ENCODE measurements at places on chromosomes 1 and 21.

DNA sequence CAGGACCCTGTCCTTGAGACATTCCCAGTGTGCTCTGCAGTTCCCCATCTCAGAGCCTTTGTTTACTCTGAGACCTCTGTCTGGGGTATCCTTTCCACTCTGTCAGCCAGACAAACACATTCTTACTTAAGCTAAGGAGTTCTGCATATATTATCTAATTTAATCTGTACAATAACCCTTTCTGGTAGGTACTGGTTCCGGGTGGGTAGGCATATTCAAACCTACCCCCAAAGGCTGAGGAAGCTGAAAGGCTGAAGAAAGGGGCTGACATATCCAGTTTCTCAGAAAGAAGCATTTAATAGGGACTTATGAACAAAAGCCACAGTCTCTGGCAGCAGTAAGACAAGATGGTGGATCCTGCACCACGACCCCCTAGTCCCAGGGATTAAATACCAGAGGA, 53.1 kb downstream of the KCNN3 start:
- DNase-seq: no peak

GRCh38 chr1:194710671-194711070, 1524.3 kb upstream of the B3GALT2 start:
- DNase-seq: no peak

- DNase-seq: no peak
Observed at GRCh38 chr1:87437663-87438295, 109.1 kb downstream of the LMO4 start.

GRCh38 chr1:234613128-234613875, 3.3 kb upstream of the IRF2BP2 start:
- no peak for DNase-seq

DNA sequence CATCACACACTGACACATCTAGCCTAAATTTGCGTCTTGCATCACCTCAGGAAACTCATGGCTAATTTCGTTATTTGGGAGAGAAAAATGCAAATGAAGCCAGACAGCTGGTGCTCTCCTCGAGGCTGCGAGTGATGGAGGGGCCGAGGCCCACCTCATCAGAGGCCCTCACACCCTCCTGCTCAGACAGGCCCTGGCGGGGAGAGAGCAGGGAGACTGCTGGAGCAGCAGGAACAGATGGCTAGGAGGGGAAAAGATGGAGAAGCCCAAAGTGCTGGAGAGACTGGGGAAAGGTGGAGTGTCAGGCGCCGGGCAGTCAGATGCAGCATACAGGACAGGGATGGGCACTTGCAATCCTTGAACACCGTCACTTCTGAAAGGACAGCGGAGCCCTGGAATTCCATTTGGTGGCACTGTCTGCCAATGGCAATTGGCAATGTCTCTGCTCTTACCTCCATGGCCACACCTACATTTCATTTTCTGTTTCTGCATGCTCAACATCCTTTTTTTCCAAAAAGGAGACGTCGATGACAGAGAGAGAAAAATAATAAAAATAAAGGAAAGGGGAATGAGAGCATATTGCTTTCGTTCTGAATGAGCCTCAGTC, 286.2 kb downstream of the SPATA17 start:
- DNase-seq: no peak

GRCh38 chr1:224432672-224433040, 1.9 kb downstream of the WDR26 start:
- no peak for DNase-seq

GRCh38 chr1:162835157-162835899, 25.6 kb downstream of the CCDC190 start:
- no peak for DNase-seq

- no peak for DNase-seq
Observed at GRCh38 chr21:43632373-43632905, 26.8 kb downstream of the HSF2BP start.

- DNase-seq: no peak
Observed at GRCh38 chr1:187680823-187681222, 852.1 kb downstream of the PLA2G4A start.

DNA sequence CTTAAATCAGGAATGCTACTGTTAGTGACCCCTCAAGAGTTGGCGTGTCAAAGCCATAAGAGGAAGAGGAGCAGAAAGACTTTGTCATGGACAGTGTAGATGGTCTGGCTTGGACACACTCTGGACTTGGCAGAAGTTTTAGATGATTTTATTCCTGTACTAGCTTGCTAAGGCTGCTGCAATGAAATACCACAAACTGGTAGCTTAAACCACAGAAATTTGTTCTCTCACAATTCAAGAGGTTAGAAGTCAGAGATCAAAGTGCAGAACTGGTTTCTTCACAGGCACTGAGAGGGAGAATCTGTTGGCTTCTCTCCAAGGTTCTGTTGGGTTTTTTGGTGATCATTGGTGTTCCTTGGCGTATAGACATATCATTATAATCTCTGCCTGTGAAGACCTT, 869.8 kb upstream of the B3GALT2 start:
- no peak for DNase-seq

DNA sequence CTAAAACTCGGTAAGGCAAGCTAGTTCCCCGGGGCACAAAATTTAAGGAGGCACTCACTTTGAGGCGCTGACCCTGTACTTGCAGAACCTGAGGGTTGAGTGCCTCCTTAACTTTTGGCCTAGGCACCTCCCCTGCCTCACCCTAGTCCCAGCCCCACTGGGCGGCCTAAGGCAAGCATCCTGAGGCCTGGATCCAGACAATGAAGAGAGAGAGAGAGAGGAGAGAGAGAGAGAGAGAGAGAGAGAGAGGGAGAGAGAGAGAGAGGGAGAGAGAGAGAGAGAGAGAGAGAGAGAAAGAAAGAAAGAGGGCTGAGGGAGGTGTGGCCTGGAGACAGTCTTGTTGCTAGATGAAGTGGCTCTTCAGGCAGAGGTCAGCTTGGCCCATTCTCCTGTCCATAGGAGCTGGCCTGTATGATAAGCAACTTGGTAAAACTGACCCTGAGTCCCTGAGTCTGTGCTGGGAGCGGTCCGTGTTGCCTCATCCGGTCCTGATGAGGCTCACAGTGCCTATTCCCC, 7.4 kb upstream of the LRRN2 start:
- no peak for DNase-seq

DNA sequence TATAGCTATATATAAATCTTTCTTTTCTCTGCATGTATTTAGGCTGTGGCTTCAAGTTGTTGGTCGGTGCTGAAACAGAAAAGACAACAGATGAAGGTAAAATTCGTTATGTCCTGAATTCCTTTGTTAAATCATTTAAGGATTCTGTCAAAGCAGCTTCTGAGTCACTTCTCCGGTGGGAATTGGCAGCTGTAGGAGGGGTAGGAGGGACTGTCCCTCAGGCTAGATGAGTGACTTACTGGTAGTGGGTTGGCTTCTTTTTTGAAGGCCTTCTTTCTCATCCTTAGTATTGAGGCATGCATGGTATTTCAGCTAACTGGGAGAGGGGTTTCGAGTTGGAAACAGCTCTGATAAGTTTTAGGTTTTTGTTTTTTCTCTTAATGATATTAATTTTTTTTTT, 22.1 kb upstream of the NEXN start:
- DNase-seq: no peak

DNA sequence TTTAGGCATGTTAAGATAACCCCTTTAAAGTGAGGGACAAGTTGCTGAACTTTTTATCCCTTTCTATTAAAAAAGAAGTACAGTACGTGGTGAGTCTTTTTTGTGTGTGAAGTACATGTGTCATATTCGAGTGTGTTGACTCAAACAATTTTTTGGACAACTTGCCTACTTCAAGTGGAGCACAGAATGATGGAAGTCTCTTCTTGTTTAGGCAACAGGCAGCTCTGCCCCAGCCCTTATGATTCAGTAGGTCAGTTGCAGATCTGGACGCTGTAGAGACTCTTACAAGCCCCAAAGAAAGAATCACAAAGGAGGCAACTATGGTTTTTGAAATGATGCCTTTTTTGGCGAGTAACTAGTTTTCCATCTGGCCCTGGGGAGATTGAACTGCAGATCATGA, 14.4 kb upstream of the ZFP69B start:
- no peak for DNase-seq

DNA sequence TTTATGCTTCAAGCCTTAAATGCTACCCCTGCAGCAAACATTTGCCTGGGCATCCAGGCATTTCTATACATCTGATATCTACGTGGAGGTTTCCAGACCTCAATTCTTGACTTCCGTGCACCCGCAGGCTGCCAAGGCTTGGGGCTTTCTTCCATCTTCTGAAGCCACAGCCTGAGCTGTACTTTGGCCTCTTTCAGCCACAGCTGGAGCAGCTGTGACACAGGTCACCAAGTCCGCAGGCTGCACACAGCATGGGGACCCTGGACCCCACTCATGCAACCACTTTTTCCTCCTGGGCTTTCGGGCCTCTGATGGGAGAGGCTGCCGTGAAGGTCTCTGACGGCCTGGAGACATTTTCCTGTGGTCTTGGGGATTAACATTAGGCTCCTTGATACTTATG, 5.4 kb upstream of the HAO2 start:
- DNase-seq: no peak

- no peak for DNase-seq
Observed at GRCh38 chr1:218917656-218918055, 256.0 kb upstream of the LYPLAL1 start.

DNA sequence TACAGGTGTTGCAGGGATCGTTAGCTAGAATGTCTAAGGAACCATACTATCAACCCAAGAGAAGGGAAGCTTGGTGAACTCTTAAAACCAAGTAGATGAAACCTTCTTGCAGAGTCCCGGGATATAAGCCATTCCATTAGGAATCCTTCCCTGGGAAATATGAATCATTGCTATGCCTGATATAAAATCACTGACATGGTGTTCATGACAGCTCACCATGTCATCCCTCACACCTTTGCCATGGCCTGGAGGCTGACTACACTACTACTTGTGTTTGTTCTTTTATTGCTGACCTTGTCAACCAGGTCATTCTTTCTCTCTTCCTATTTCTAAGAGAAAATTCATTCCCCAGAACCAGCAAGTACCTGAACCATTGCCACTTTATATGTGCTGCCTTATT, 12.1 kb downstream of the ST6GALNAC3 start:
- DNase-seq: no peak

DNA sequence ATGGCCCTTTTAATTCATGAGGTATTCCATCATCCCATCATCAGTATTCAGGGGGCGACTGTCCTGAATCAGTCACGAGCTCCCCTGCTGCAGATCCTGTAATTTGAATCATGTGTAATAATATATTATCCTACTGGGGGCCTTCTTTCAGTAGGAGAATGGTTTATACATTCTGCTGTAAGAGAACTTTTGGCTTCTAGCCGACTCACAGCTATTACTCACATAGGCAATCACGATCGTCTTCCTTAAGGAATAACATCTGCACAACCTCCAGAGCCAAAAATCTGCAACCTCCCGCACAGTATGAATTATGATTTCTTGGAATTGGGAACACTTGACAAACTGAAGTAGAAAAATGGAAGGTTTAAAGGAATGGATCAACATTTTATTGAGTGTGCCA, 343.0 kb downstream of the USP25 start:
- DNase-seq: no peak

DNA sequence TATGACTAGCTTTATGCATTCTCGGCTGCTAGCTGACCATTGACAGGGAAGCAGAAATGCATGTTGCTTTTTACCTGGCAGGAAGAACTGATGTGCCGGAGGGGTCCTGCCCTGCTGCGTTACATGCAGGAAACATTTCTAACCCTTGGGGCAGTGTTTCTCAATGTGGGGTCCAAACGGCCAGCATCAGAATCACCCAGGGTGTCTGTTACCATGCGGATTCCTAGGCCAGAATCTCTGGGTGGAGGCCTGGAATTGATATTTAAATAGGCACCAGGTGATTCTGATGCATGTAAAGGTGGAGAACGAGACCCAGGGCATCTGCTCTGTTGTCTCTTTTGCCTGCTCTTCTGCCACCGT, 182.7 kb downstream of the PCP4 start:
- DNase-seq: no peak

- DNase-seq: no peak
Observed at GRCh38 chr1:23644555-23644866, 47.1 kb upstream of the RPL11 start.

GRCh38 chr1:22536506-22536905, 26.8 kb upstream of the EPHA8 start:
- DNase-seq: no peak

DNA sequence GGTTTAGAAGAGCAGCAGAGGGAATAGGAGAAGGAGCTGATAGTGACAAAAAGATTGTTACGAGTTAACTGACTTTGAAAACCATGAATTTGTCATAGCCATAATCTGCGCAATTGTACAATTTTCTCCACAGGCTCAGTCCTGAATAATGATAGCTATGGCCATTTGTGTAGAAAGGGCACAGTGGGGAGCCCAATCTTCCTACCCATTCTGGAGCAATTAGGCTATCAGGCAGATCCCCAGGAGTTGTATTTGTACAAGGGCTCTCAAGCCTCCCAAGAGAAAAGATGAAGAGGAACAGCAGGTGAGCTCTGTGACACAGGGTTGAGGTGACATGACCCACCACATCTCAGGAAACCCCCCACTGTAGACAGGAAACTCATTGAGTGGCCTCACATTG, 42.1 kb upstream of the SAMD13 start:
- no peak for DNase-seq

GRCh38 chr1:162387226-162388082, 5.9 kb downstream of the C1orf226 start:
- DNase-seq: peak; percentile 32

GRCh38 chr1:39061951-39062350, 35.8 kb downstream of the NDUFS5 start:
- no peak for DNase-seq

GRCh38 chr21:30625449-30626165, 5.2 kb downstream of the KRTAP20-4 start:
- no peak for DNase-seq

DNA sequence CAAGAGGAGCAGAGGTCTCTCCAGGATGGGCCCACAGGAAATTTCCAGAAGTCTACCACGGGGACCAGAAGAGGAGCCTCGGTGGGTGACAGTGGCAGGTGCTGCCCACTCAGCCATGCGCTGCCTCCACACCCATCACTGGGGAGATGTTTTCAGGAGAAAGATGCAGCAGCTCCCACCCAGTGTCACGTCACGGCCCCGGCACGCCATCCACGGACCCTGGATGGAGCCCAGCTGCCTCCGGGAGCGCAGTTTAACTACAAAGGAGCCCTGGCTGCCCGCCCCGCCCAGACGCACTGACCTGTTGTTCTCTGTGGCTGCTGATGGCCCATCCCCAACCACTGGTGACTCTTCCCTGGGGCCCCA, 6.8 kb downstream of the TSPEAR start:
- peak; percentile 51 for DNase-seq

Data from tibial artery (tissue), 4 donors.